ENCODE measurements at places on chromosomes 1 and 21.
A peak's percentile ranks its signal among the peaks of the same experiment; 100 is the strongest.

DNA sequence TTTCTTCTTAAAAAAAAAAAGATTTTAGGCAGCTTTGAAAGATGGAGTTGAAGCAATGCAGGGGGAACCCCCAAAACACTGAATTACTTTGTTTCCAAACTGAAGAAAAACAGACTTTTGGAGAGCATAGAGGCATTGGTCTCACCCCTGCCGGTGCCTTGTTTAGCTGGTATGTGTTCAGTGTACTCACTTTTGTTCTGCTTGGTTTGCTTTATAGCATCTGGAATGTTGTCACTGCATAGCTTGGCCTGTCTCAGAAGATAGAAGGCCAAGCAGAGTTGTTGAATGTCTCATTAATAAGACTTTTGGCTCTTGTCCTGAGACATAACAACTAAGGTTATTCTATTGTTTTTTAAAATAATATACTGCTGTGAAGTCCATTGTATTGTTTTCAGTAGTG lies 6.9 kb downstream of the THRAP3 start:
- DNase-seq, result peak; percentile 23

- DNase-seq, result no peak
Measured at GRCh38 chr1:77313491-77313890, 31.7 kb downstream of the AK5 start.

- no peak for DNase-seq
Measured at GRCh38 chr1:67570486-67571143, 114.4 kb upstream of the GADD45A start.

DNA sequence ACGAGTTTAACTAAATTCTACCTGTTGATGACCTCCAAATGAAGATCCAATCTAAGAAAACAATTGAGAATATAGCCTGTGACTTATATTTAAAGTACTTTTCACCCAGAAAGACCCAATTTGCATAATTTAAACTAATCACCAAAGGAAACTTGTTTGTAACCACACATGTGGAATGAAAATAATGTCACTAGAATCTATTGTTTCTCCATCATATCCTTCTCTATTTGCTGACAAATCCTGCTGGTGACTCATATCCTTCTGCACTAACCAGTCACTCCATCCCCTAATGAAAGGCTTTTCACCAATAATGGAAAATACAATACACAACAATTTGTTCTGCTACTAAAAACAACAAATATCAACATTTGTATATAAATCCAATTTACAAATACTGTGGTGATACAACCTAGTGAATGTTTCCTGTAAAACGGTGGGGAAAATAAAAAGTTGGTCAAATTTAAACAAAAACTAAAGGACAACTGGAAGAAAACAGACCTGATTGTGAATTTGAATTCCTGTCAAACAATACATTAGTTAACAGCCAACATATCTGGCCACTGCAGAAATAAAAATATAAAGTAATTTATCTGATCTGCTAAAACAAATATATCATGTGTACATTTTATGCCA lies 6.5 kb downstream of the PTP4A2 start:
- no peak for DNase-seq

DNA sequence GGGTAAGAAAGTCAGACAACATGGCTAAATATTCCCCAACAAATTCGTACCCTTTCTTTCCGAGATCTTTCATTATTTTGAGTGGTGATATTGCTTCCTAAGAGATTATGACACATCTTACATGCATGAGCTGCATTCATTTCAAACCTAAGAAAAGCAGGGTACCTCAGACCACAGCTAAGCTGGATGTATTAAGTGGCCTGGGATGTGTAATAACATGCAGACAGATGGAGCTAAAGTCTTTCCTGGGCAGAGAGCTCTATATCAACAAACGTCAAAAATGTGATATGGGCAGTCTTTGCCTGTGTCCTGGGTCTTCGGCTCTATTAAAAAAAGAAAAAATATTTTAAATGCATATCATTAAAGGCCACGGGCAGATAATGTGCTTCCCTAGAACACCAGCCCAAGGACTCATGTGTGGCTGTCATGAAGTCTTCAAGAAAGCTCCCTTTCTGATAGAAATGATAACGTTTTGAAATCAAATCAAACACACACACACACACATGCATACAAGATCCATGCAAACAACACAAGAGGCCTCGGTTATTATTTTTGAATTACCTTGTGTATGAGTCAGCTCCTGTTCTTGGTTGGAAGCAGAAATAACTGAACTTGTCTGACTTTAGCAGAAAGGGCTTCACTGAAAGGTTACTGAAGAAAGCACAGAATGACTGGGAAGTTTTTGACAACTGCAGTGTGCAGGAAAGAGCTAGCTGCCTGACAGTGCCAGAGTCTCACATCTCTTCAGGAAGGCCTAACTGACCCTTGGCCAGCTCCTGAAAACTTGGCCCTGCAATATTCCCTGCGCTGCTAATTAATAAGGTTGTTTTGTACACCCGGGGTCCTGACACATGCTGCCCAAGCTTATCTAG lies 231.2 kb downstream of the DSCAM start:
- DNase-seq, result peak; percentile 30

- DNase-seq, result no peak
Measured at GRCh38 chr1:229440851-229441537, 7.1 kb upstream of the ACTA1 start.

GRCh38 chr21:27505516-27505915 lies 538.6 kb upstream of the ADAMTS5 start:
- peak; percentile 46 for DNase-seq

DNA sequence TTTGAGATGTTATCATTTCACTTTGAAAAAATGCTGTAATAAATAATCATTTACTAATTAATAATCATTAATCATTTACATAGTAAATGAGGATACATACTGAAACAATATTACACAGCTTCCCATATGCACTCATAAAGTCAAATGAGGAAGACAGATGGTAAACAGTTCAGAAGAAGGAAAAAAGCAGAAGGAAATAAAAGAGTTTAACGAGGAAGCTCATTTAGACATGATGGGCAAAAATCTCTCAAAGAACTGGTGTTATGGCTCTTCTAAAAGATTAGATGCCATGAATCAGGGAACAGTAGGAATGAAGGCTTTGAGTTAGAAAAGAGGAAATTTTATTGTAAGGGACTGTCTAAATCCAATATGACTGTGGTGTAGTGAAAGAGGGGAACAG lies 347.6 kb downstream of the PTPRC start:
- no peak for DNase-seq

- DNase-seq, result peak; percentile 92
Measured at GRCh38 chr21:40143822-40144525, 276.7 kb downstream of the PCP4 start.

DNA sequence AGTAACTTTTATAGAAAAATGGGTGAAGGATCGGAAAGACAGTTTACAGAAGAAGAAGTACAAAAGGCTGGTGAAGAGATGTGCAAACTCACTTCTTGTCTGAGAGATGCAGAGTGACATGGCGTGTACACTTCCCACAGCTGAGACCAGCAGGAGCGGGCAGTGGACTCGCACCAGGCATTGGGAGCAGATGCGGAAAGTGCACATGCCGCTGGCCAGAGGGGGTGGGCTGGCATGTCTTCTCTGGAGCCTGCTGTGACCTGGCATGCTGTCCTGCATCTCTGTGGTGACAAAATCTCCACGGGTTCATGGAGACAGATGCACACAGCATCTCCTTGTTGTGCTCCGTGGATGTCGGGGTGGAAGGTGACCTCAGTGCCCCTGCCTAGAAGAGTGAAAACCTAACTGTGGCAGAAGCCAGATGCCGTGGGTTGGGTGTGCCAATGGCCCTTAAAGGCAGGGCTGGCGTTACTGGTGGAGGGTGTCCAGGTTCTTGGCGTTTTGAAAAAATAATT lies 128.6 kb upstream of the COL6A1 start:
- no peak for DNase-seq

GRCh38 chr1:44351289-44351688 lies 3.8 kb downstream of the ERI3 start:
- no peak for DNase-seq

DNA sequence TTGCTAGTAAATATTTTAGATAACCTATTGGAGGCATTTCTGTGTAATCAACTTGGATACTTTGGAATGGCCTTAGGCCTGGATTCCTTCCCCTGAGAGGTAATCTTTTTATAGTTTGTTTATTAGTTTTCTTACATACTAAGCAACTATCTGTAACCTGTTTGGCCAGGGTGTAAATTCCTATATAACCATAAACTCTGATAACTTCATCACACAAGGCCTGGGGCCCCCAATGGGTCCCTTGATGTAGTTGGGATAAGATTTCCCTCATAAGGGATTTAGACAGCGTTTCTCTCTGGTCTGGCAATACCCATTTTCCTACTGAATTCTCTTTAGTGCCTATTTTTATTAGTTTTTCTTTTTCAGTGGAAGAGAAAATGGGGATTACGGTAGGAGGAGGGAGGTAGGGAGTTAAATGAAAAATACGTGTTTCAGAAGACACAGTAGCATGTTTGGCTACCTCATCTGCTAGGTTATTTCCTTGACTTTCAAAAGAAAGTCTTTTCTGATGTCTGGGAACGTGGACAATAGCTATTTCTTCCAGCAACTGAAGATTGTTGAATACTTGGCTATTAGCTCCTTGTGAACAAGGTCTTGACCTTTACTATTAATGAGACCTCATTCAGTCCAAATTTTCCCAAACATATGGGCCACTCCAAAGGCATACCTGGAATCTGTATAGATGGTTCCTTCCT lies 7.4 kb upstream of the AADACL3 start:
- DNase-seq, result no peak

- no peak for DNase-seq
Measured at GRCh38 chr1:110125810-110126209, 13.6 kb downstream of the UBL4B start.

DNA sequence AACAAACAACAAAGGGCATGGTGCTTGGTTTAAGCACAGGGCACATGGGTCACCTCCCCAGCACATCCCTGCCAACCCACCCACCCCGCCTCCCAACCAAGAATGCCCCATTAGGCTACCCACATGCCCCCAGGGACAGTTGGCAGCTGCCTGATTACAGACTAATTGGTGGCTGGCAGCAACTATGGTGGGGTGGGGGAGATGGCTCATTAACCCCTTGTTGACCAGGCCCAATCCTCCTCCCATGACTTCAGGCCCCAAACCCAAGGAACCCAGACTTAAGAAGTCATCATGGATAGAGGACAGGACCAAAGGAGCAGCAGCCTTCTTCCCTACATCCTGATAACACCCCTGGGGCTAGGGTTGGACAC lies 1.3 kb downstream of the RIMS3 start:
- peak; percentile 42 for DNase-seq

- DNase-seq, result no peak
Measured at GRCh38 chr1:77504986-77505385, 177.5 kb downstream of the ZZZ3 start.

GRCh38 chr1:63679076-63679475 lies 85.9 kb downstream of the PGM1 start:
- no peak for DNase-seq

DNA sequence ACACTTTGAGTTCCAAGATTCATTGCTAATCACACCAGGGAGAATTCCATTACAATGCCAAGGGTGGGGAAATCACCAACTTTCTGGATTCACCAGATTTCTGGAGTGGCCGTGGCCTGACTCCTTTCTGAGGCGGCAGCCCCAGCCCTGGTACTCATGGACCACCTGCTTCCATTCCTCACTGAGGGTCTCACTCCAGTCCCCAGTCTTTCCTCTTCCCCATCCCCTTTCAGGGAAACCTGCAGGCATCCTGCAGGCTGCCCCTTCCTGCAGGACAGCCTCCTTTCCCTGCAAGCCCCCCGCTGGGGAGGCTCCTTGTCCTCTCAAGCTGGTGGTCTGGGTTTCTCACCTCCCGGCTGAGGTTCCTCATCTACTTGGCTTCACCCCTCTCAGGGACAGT lies 12.7 kb upstream of the CDK18 start:
- no peak for DNase-seq

DNA sequence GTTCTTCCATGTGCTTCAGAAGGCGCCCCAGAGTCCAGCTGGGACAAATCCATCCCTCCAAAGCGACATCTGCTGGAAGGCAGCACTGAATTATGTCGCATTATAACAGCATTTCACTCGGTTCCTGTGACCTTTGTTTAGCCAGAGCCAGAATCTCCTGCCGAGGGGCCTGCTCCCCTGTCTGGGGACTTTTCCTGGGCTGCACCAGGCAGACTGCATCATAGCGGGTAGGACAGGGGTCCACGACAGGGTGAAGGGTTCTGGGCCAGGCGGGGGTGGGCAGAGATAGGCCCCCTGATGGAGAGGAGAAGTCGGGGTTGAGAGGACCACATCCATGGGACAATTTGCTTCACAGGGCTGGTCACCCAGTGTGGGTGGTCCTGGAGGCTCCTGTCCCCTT lies 276.9 kb downstream of the MATN1 start:
- DNase-seq, result peak; percentile 10

DNA sequence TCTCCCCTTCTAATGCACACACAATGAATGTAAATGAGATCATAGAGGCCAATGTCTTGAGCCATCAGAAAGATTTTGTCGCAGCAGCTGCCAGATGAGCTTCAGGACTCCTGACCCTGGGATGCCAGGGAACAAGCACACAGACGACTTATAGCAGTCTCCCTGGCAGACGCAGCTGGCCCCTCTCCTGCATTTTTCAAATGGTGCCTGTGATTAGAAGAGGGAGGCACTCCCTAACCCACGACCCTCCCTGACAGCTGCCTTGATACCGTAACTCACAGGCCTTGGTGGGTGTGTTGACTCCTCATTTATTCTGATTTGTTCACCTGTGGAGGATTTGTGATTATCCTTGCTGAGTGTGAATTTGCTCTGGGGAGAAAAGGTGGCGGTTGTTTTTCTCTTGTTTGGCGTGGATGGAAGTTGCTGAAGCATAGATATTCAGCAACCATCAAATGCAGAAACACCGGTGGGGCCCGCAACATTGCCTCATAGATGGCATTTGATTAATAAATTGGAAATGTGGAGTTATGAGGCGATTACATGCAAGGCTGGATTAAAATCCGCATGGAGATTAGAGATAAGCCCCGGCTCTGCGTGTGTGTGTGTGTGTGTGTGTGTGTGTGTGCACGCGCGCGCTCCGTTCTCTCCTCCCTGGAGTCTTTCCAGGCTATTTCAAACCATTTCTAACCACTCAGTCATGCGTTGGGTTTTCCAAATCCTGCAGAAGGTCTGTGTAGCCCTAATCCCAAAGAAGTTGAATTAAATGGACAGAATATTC lies 2.1 kb upstream of the RD3 start:
- DNase-seq, result peak; percentile 45

- no peak for DNase-seq
Measured at GRCh38 chr1:107704911-107705310, 260.1 kb downstream of the VAV3 start.

GRCh38 chr1:164470996-164471395 lies 88.0 kb upstream of the PBX1 start:
- no peak for DNase-seq

- DNase-seq, result no peak
Measured at GRCh38 chr1:205258719-205259118, 31.0 kb downstream of the TMCC2 start.

DNA sequence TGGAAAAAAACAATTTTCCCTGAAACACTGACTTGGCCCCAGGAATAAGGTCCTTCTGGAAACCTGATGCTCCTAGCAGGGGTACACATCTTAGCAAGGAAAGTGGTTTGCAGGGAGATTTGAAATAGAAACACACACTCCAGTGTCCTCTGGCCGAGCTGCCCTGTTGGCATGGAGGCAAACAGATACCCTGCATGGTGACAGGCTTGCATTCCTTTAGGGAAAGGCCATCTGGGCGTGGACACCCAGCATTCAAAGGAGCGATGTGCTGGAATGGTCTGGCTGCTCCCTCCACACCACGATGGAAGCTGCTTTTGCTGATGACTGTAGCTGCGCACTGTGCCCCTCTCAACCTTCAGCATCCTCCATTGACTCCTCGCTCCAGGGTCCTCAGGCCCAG lies 41.5 kb upstream of the BCAR3 start:
- DNase-seq, result no peak

Measured in eye (tissue), 1 donor.